ENCODE measurements at places on chromosomes 1 and 21.

DNA sequence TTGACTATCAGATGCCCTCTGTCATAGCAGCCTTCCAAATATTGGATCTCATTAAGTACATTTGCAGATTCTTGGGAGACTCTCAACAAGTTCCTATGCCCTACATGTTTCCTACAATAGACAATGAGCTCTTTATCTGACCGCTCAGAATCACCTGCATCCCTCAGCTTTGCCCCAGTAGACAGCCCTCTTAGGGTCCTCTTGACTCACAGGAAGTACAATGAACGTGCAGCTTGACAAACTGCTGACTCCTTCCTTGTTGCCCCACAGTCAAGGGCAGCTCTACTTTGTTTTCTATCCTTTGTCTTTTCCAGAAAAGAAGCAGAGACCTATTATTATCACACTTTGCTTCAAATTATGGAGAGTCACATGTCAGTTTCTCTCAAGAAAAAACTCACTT is 27.6 kb downstream of the SLC44A5 start:
- DNase-seq: no peak

GRCh38 chr21:44849616-44850130 is 23.8 kb downstream of the PTTG1IP start:
- DNase-seq: no peak

- no peak for DNase-seq
Measured at GRCh38 chr1:159334797-159335196, 32.7 kb downstream of the FCER1A start.

DNA sequence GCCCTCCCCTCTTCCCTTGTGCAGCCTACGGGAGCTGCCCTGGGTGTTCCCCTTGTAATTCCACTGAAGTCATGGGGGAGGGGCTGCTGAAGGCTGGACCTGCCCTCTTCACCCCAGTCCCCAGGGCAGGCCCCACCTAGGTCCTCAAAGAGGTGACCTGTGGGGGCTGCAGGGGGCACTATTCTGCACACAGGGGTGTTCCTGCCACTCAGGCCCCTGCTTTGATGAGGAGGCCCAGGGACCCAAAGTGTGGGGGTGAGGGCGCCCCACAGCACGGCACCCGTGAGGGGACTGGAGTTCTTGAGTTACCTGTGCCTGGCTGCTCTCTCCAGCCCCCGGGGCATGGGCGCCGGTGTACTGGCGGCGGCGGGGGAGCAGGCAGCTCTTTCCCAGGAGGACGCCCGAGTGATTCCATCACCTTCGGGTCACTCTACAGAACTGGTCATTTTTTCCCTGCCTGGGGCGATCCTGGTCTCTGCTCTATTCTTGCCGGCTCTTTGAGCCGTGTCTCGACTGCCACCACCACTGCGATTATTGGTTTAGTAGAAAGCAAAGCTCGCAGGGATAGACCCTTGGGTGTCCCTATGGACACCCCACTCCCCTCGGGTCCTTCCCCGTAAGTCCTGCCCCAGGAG is 6.9 kb upstream of the PRDM16 start:
- DNase-seq: no peak

- no peak for DNase-seq
Measured at GRCh38 chr1:7325254-7325653, 445.8 kb upstream of the VAMP3 start.

- no peak for DNase-seq
Measured at GRCh38 chr1:106027871-106028270, 1028.6 kb upstream of the PRMT6 start.
